ENCODE measurements at places on chromosomes 5 and 9.

- peaks cover 48% of the 10 kb centered on the region for H3K4me1 ChIP-seq
- peak; percentile 98 for DNase-seq
- H3K27me3 ChIP-seq = no peaks in the 10 kb centered on the region
- peak overlapping the region; percentile 10 for H3K4me3 ChIP-seq
These were observed 30.5 kb upstream of the ZSWIM6 start for GRCh38 chr5:61301341-61302199.

DNA sequence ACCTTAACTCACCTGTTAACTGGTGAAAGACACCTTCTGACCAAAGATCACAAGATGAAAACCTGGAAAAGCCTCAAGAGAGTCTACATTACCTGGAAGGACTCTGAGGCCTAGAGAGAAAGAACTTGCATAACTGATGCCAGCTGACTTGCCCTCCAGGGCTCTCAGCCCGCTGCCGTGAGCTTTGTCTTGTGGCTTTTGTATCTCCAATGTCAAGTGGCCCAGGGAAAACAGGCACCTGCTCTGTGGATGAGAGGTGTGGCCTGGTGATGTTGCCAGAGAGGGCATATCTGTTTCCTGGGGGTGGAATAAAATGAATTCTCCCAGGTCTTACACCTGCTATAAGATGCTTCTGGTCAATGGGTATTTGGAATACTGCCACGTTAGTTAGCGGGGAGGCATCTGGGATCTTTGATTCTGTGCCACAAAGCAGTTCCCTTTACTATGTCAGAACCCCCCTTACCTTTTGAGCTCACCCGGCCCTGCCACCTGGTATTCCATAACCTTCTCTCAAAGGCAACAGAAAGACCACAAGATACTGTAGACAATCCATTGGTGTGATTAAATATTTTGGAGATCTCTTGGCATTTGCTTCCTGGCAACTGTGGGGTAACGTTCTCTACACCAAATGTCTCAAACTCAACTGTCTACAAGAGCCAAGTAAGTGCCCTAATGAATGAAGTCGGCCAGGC, 54.9 kb upstream of the N4BP3 start:
- DNase-seq = no peak
- no peak overlapping the region for H3K4me3 ChIP-seq
- no peak overlapping the region for H3K27ac ChIP-seq
- no peaks in the 10 kb centered on the region for H3K4me1 ChIP-seq

DNA sequence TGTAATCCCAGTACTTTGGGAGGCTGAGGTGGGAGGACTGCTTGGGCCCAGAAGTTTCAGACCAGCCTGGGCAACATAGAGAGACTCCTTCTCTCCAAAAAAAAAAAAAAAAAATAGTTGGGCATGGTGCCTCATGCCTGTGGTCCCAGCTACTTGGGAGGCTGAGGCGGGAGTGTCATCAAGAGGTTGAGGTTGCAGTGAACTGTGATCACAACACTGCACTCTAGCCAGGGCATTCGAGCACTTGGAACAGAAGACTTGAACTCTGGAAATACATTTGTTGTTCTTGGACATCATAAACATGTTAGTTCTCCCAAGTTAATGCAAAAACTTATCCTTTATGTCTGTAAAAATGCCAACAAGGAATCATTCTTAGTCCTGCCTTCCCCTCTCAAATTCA, 29.6 kb downstream of the EHMT1 start:
- H3K4me3 ChIP-seq = no peak overlapping the region
- DNase-seq = no peak
- peaks cover 58% of the 10 kb centered on the region for H3K36me3 ChIP-seq
- no peaks in the 10 kb centered on the region for H3K27me3 ChIP-seq

GRCh38 chr9:120507936-120508510, 71.9 kb downstream of the CDK5RAP2 start:
- no peak overlapping the region for H3K27ac ChIP-seq
- DNase-seq = no peak
- no peaks in the 10 kb centered on the region for H3K27me3 ChIP-seq

DNA sequence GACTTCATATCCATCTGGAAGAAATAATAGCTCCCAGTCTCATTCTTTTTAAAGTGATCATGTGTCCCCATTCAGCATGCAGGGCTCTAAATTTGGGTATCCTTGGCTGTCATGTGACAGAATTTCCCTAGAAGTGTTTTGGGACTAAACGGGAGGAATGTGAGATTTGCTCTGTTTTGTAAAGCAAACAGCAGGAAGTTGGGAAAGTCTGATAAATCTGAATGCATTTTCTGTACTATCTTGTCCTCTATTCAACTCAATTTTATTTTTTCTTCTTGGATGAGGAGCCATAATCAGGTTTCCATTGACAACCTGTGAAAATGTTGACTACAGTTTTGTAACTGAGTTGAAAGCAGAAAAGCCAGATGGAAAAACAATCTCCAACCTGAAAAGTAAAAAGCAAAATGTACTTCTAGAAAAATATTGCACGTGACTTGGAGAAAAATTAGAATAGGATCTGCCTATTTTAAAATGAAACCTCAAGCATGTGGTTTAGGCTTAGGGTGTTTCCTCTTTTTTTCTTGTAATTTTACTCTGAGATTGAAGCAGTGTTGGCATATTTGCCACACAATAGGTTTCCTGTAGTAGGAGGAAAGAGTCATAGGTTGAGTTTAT, 76.2 kb upstream of the IL6ST start:
- no peaks in the 10 kb centered on the region for H3K27me3 ChIP-seq
- no peaks in the 10 kb centered on the region for H3K36me3 ChIP-seq
- no peak overlapping the region for H3K4me3 ChIP-seq
- no peak overlapping the region for H3K27ac ChIP-seq

- H3K27ac ChIP-seq = no peak overlapping the region
- peaks cover 60% of the 10 kb centered on the region for H3K4me1 ChIP-seq
- DNase-seq = no peak
- peaks cover 10% of the 10 kb centered on the region for H3K36me3 ChIP-seq
These were observed 3.6 kb downstream of the FBXO38 start for GRCh38 chr5:148387325-148387724.

GRCh38 chr9:19551124-19551929, 142.5 kb downstream of the ACER2 start:
- no peak for DNase-seq
- H3K27ac ChIP-seq = no peak overlapping the region

- H3K4me1 ChIP-seq = peaks cover 44% of the 10 kb centered on the region
- H3K27ac ChIP-seq = no peak overlapping the region
- no peaks in the 10 kb centered on the region for H3K36me3 ChIP-seq
- H3K4me3 ChIP-seq = no peak overlapping the region
- peak; percentile 86 for DNase-seq
These were observed 20.9 kb upstream of the ARHGAP26 start for GRCh38 chr5:142749321-142749720.

GRCh38 chr5:6483880-6484382, 35.3 kb downstream of the UBE2QL1 start:
- H3K36me3 ChIP-seq = no peaks in the 10 kb centered on the region
- H3K27ac ChIP-seq = no peak overlapping the region
- DNase-seq = no peak
- H3K4me3 ChIP-seq = no peak overlapping the region
- peaks cover 56% of the 10 kb centered on the region for H3K27me3 ChIP-seq
- no peaks in the 10 kb centered on the region for H3K4me1 ChIP-seq

DNA sequence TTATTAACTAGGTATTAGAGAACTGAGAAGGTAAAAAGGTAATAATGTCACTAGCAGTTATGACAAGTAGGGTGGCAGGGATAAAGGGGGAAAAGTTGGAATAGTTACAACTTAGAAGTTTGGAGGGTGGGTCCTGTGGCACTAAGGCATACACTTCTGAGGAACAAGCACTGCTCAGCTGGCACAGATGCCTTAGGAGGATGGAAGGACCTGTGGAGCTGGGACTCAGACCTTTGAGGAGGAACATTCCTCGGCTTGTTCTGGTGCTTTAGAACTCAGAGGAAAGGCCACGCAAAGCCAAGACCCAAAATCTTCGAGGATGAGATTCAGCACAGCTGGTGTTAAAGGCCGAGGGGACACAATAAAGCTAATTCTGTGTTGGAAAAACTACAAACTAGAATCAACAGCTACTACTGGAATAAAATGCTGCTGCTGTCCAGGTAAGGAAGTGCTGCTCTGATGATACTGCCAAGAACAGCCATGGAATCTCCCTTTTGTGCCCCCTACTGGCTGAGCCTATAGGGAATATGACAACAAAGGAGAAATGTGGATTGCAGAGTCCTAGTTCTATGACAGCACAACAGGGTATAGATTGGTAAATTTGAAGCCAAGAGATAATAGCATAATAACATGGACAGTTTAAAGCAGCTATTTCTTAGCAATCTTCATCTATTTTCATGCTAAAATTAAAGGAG, 126.7 kb downstream of the SLC25A46 start:
- H3K4me3 ChIP-seq = no peak overlapping the region
- no peaks in the 10 kb centered on the region for H3K4me1 ChIP-seq
- DNase-seq = peak; percentile 76
- H3K27me3 ChIP-seq = peaks cover 14% of the 10 kb centered on the region
- H3K36me3 ChIP-seq = no peaks in the 10 kb centered on the region

DNA sequence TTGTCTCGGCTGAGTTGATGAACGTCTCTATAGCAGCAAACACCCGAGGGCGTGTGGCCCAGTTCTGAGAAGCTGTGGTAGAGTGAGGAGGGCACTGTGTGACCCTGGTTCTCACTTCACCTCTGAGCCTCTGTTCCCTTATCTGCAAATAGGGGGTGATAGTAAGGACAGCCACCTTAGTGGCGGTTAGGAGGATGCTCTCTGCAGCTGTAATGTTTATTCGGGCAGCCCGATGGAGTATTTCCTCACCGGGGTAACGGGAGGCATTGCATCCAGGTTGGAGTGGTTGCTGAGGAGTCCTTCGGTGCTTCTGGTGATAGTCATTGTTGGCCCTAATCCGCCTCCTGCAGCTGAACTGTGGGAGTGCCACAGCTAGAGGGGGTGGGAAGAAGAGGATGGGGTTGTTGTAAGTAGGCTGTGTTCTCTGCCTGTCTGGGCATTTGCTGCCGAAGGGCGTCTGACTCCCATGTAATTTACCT, 13.9 kb downstream of the PRRC2B start:
- DNase-seq = peak; percentile 67
- H3K36me3 ChIP-seq = peaks cover 29% of the 10 kb centered on the region
- H3K27ac ChIP-seq = peak overlapping the region; percentile 49

- H3K27ac ChIP-seq = peak overlapping the region; percentile 83
- H3K27me3 ChIP-seq = no peaks in the 10 kb centered on the region
- no peak overlapping the region for H3K4me3 ChIP-seq
- no peak for DNase-seq
- H3K4me1 ChIP-seq = peaks cover 6% of the 10 kb centered on the region
- peaks cover 11% of the 10 kb centered on the region for H3K36me3 ChIP-seq
These were observed 46.0 kb downstream of the VAV2 start for GRCh38 chr9:133945977-133946753.

DNA sequence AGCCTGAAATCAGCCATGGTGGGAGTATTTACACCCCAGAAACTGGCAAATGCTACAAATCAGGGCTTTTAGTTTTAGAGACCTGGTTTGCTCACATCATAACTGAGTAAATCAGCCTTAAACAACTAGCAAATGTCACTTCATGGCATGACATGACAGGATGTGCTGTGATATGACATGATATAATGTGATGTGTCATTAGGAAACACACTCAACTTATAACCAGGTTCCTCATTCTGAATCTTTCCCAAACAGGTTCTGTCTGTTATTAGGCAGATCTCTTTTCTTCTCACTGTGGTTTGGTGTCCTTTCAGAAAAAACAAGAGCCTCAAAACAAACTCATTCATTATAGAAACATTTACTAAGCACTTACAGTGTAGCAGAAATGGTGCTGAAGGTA, 90.5 kb downstream of the ADAMTS12 start:
- DNase-seq = no peak
- H3K27me3 ChIP-seq = no peaks in the 10 kb centered on the region
- no peaks in the 10 kb centered on the region for H3K4me1 ChIP-seq
- H3K27ac ChIP-seq = no peak overlapping the region
- peaks cover 6% of the 10 kb centered on the region for H3K36me3 ChIP-seq
- H3K4me3 ChIP-seq = no peak overlapping the region

- no peak overlapping the region for H3K4me3 ChIP-seq
- H3K27me3 ChIP-seq = no peaks in the 10 kb centered on the region
- H3K4me1 ChIP-seq = peaks cover 7% of the 10 kb centered on the region
These were observed 285.4 kb downstream of the TLE4 start for GRCh38 chr9:79857188-79857587.

- no peaks in the 10 kb centered on the region for H3K27me3 ChIP-seq
- no peak overlapping the region for H3K27ac ChIP-seq
- H3K4me3 ChIP-seq = no peak overlapping the region
- H3K4me1 ChIP-seq = no peaks in the 10 kb centered on the region
- no peaks in the 10 kb centered on the region for H3K36me3 ChIP-seq
- no peak for DNase-seq
These were observed 146.6 kb downstream of the SH3GL2 start for GRCh38 chr9:17725399-17726010.

DNA sequence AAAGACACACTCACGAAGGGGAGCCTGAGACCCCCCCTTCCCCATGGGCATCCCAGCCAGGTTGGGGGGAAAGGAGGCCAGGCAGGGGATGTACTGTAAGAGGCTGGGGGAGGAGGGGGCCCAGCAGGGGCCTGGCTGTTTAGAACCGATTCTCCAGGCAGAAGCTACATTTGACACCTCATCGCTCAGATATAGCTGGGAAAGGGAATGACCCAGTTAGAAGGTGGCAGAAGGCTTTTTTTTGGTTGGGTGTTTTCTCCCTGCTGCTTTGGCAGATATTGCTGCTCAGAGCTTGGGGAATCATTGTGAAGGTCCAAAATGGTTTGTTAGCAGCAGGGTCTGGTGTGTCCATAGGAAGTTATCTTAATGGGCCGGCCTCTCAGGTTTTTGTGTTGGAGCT, 6.0 kb downstream of the CDX1 start:
- DNase-seq = no peak
- H3K4me1 ChIP-seq = no peaks in the 10 kb centered on the region
- H3K27ac ChIP-seq = no peak overlapping the region
- H3K36me3 ChIP-seq = no peaks in the 10 kb centered on the region
- H3K4me3 ChIP-seq = no peak overlapping the region
- H3K27me3 ChIP-seq = peaks cover 20% of the 10 kb centered on the region

- no peak overlapping the region for H3K27ac ChIP-seq
- no peaks in the 10 kb centered on the region for H3K4me1 ChIP-seq
- no peak overlapping the region for H3K4me3 ChIP-seq
- DNase-seq = no peak
- no peaks in the 10 kb centered on the region for H3K36me3 ChIP-seq
- no peaks in the 10 kb centered on the region for H3K27me3 ChIP-seq
These were observed 49.5 kb upstream of the RORB start for GRCh38 chr9:74447451-74448193.

DNA sequence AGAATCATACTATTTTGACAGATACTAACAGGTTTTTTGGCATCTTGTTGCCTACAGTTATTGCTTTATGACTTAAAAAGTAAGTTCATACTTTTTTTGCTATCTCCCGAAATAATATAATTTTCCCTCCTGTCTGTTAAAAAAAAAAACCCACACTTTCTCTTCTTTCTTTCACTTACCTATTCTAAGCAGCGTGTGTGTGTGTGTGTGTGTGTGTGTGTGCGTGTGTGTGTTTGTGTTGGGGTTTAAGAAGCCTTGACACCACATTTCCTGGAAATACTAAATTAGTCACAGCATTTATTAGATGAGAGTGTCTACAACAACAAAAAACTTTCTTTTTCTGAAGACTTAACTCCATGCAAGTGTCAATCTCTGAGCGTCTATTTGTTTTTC, 12.4 kb downstream of the TNFAIP8 start:
- no peak for DNase-seq
- peaks cover 26% of the 10 kb centered on the region for H3K36me3 ChIP-seq
- H3K27me3 ChIP-seq = no peaks in the 10 kb centered on the region
- H3K27ac ChIP-seq = peak overlapping the region; percentile 90
- H3K4me1 ChIP-seq = peaks cover 42% of the 10 kb centered on the region

Data from MCF 10A (cell line).